ENCODE measurements at places on chromosomes 11 and 22.

DNA sequence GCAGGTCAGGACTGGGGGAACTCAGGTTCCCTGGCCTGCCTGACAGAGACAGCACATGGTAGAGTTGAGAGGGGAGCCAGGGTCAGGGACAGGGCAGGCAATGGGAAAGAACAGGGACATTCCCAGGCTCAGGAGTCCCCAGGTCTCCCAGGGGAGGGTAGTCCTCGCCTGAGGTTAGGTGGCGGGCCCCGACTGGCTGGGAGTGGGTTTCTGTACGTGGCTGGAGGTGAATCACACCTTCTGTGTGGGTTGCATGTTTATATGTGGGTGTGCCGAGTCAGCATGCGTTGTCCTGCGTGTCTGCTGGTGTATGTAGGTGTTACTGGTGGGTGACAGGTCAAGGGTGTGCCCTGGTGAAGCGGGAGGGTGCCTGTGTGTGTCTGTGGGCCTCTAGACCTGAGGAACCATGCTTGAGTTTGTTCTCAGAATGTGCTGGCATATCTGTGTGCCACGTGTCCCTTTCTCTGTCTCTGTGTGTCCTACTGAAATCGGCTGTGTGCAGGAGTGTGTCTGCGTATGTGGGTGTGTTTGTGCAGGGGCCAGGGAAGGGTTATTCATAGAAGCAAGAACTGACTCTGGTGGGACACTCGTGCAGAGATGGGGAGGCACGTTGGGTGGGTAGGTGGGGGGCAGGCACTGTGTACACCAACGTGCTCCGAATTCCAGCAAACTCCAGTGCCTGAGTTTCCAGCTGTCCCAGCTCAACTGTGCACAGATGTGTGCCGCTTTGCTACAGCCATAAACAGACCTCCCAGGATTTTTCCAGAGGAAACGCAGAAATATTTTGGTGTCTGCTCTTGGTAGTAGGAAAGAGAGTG, 23.8 kb upstream of the OAF start:
- DNase-seq = no peak

- DNase-seq = no peak
These were observed 1089.3 kb downstream of the FAM181B start for GRCh38 chr11:81644239-81644840.

- DNase-seq = no peak
These were observed 49.0 kb upstream of the CSNK2A3 start for GRCh38 chr11:11401960-11402535.

- no peak for DNase-seq
These were observed 38.6 kb downstream of the C11orf96 start for GRCh38 chr11:43981006-43981405.

- DNase-seq = no peak
These were observed 3.0 kb upstream of the CEND1 start for GRCh38 chr11:792873-793272.

GRCh38 chr11:122808478-122808869, 29.8 kb upstream of the CRTAM start:
- no peak for DNase-seq

DNA sequence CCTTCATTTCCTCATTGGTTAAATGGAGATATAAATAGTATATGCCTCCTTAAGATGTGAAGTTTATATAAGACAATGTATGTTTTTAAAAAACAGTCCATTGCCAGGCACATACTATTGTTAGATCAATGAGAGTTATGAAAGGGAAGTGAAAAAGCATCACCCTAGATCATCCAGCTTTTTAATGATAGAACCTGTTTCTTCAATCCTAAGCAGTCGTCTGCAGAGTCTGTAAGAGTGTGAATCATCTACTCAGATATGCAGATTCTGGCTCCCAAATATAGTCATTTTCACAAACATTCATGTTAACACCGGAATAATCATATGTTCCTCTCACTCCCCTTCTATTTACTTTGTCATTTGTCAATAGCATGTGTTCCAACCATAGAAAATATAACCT, 65.3 kb upstream of the SLN start:
- no peak for DNase-seq

- DNase-seq = no peak
These were observed 32.0 kb upstream of the LINC01488 start for GRCh38 chr11:69449320-69450063.

DNA sequence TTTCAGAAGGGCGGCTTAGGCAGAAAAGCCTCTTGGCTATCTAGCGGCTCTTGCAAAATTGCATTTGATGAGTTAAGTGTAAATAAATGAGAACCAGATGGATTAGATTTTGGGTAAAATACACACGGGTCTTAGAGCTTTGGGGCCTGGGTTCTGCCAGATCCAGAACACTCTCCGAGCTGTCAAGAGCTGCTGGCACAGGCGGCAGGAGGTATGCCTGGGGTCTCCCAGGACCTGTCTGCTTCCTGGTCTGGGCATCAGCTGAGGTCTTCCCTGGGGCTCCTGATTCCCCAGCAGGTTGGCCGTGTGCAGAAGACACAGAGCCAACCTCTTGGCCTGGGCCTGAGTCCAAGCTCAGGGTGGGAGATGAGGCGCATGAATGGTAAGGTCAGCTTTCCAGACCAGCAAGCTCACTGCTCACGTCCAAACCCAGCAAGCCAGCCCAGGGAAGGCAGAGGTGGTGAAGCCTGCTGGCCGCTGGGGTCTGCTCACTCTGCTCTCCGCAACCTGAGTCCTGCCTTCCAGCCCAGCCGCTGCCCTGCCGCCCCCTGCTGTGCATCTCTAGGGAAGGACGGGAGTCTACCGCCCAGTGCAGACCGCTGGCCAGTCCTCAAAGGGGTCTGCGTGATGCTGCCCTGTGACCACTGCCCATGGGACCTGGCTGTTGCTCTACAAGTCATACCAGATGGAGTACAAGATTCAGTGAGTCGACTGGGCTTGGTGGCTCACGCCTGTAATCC, 44.9 kb downstream of the SCUBE1 start:
- DNase-seq = no peak

- no peak for DNase-seq
These were observed 24.9 kb downstream of the EIF3F start for GRCh38 chr11:8011981-8012444.

- no peak for DNase-seq
These were observed 220.9 kb upstream of the PITPNB start for GRCh38 chr22:28139961-28140360.

DNA sequence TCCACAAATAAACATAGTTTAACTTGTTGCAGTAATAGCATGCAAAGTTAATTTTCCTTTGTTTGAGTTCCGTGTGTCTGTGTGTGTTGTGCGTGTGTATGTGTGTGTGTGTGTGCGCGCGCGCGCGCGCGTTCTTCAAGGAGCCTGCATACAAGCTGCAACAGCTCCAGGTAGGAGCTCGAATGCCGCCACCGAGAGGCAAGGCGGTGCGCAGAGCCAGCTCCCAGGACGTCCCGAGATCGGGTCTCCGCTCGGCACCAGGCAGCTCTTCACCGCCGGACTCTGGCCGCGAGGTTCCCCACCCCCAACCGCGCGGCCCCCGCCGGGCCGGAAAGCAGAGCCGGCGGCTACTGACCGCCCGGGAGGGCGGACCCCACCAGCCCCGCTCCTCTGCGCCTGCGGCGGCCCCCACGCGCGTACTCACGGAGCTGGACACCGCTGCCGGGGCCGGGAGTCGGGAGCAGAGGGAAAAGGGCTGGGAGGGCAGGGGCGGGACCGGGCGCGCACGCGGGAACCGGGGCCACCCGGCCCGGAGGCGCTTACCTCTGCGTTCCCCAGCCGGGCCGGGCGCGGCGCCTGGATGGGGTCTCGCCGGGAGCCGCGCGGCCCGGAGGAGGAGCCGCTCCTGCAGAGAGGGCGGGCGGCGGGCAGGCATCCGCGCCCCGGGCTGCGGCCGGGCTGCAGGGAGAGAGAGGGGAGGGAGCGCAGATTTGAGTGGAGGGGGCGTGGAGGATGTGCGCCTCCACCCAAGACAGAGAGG, 40.4 kb upstream of the AKIP1 start:
- DNase-seq = no peak
